ENCODE measurements at places on chromosomes 13 and 19. TPM values are rescaled to one million over a fixed set of nuclear protein-coding genes. Genes with fewer than 3 reads are reported as not detected.
A peak's percentile ranks its signal among the peaks of the same experiment; 100 is the strongest.

FPR1 gene
- 7.1 TPM for total RNA-seq

FARP1 gene
- total RNA-seq, result 81.7 TPM

DNA sequence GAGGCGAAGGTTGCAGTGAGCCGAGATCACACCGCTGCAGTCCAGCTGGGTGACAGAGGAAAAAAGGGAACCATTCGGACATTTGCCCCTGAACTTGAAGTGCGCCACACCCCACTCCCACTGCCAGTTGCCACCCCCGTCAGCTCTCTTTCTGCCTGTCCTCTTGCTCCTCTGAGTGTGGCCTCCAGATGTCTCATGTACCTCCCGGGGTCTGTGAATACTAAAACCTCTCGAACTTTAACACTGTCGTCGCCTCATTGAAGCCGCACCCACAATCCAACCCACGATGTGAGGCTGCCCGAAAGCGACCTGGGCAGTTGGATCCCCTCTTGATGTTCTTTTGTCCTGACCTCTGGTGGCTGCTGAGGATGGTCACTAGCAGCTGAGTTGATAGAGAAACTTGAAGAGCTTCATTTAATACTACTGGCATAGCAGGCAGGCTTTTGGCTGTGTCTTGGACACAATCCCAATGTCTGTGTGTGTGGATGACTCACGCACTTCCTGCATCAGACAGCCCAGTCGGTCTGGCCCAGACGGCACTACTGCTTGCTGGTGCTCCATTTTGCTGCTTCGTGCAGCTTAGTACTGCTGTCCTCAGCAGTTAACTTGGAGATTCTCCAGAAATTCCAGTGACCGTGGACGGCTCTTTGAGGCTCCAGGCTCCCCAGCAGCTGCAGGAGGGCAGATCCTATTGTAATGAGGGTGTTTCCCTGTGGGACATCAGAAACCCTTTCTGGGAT is 4.2 kb downstream of the FPR3 start:
- peak; percentile 36 for DNase-seq

DNA sequence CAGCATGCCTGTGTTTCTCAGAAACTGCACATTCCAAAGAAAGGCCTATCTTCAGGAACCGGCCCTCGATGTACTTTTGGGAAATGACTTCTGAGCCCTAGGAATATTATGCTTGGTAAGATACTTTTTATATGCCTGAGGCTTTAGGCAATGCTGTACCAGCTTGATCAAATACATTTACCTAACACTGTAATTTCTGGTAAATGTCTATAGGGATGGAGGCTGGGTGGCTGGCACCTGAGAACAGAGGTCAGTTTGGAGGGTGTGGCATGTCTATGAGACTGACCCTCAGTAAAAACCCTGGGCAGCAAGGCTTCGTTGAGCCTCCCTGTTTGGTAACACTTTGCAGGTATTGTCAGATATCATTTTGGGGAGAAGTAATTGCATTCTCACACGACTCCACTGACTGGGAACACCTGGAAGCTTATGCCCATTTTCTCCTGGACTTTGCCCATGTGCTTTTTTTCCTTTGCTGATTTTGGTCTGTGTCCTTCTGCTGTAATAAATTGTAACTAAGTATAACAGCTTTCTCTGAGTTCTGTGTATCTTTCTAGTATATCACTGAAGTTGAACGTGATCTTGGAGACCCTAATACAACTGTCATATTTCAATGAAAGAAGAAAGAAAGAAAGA is 1339.1 kb downstream of the OLFM4 start:
- no peak for DNase-seq

GRCh38 chr13:71274923-71275608 is 591.9 kb downstream of the DACH1 start:
- DNase-seq, result no peak

GRCh38 chr13:24680258-24680920 is at the start of gene ATP12A:
Gene ATP12A, plus strand, starts transcription at chr13:24680408. Its CDS starts 336 bp downstream, at chr13:24680744.
- DNase-seq, result no peak

GRCh38 chr13:60482012-60482411 is 85.0 kb downstream of the TDRD3 start:
- DNase-seq, result no peak

Data from urinary bladder (tissue), 4 donors.